ENCODE measurements at places on chromosomes 2 and 18.

GRCh38 chr2:120396013-120396860, 50.3 kb downstream of the INHBB start:
- peak; percentile 64 for DNase-seq

DNA sequence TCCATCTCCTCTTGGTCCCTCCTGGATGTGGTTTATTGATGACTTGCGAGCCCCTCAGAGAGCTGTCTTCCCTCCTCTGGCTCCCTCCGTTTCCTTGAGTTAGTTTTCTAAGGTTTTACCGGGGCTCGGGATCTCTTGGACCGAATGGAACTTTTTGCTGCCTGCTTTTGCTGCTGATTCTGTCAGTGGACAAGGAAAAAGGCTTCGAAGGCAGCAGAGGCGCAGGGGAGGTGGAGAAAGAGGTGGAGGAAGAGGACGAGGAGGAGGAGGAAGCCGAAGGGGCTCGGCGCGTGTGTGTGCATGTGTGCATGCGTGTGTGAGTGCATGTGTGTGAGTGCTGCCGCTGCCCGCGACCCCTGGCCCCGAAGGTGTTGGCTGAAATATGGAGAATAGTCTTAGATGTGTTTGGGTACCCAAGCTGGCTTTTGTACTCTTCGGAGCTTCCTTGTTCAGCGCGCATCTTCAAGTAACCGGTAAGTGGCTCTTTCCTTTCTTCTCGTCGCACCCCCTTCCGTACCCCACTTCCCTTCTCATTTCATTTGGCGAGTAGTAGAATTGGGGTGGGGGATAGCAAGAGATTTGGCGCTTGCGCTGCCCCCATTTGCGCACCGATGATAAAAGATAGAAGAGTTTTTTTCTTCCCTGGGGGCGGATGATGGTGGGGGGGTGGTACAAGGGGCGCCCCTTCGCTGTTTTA, 557 bp downstream of the DCC start:
- DNase-seq: no peak

DNA sequence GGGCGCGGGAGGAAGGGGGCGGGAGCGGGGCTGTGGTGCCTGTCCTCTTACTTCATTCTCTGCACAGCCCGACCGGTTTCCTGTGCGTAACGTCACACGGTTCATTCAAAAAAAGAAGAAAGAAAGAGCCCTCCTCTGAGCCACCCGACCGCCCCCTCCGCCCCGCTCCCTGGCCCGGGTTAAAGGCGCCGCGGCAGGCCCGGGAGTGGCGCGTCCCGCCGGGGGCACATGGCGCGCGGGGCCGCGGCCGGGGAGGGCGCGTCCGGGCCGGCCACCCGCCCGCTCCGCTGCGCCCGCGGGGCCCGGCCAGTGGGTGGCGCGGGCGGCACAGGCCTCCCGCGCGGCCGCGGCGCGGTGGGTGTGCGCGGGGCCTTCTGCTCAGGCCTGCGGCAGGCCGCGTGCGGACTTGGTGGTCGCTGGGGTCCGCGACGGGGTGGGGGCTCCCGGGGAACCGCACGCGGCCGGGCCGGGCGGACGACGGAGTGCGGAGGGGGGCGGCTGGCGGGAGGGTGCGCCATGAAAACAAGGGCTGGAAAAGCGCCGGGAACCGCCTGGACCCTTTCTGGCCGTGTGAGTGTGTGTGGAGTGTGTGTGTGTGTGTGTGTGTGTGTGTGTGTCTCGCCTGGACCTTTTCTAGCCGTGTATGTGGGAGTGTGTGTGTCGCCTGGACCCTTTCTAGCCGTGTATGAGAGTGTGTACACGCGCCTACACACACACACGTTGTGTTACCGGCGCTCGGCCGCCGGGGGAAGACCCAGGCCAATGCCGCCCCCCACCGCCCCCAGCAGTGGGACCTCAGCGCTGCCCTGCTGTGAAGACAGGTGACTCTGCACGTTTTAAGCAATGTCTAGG, 780 bp upstream of the BCL2 start:
- peak; percentile 88 for DNase-seq

DNA sequence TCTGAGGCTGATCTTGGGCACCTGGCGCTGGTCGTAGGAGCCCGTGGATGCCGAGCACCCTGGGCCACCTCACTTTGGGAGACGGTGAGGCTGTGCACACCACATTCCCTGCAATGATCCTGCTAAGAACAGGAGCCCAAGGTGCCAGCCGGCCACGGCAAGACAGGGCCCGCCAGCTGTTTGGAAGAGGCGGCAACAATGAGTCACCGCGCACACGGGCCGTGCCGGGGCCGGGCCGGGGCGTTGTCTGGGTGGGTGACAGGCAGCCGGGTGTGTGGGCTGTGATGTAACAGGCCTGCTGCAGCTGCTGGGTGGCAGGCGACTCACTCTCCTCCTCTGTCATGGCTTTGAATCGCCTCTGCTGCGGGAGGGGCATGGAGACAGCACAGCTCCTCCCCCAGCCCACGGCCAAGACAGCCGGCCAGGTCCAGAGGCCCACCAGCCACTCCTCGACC, 49.7 kb upstream of the ODC1 start:
- DNase-seq: no peak

- DNase-seq: no peak
Observed at GRCh38 chr2:42492691-42493467, 903 bp downstream of the KCNG3 start.

- DNase-seq: no peak
Observed at GRCh38 chr2:119888680-119889079, 124.2 kb upstream of the EPB41L5 start.

GRCh38 chr2:173750831-173751230, 214.3 kb downstream of the SP3 start:
- DNase-seq: no peak

- no peak for DNase-seq
Observed at GRCh38 chr2:64945973-64946768, 43.0 kb upstream of the SLC1A4 start.

DNA sequence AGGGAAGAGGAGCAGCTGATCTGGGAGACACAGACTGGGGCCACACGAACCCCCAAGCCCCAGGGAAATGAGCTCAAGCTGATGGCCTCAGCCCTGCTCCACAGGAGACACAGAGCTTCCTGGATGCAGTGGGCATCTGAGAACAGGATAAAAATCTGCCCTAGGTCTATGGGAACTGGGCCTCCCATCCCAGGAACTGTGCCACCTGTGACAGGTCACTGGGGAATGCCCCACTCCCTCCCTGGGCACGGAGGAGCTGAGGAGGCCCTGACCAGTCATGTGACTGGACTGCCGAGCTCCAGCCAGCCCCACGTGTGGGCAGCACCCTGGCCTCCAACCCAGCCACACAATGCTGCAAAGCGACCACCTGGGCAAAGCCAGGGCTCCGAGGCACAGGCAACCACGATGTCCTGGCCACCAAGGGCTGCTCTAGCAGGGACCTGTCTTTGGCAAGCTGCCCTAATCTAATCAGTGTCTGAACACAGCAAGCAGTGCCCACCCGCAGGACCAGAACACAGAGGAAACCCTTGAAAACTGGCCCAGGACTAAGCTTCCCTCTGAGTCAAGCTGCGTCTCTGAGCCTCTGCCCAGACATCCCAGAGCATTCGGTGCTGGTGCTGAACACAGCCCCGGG, 57.8 kb upstream of the ID2 start:
- no peak for DNase-seq

Measured in tibial artery (tissue), 4 donors.